ENCODE measurements at places on chromosomes 7 and 10.

GRCh38 chr7:155263581-155264143, 34.0 kb upstream of the INSIG1 start:
- no peak for DNase-seq

- no peak for DNase-seq
These were observed 22.3 kb upstream of the FAM133B start for GRCh38 chr7:92612501-92612900.

- DNase-seq: no peak
These were observed 484 bp upstream of the MSRB2 start for GRCh38 chr10:23094786-23095403.

DNA sequence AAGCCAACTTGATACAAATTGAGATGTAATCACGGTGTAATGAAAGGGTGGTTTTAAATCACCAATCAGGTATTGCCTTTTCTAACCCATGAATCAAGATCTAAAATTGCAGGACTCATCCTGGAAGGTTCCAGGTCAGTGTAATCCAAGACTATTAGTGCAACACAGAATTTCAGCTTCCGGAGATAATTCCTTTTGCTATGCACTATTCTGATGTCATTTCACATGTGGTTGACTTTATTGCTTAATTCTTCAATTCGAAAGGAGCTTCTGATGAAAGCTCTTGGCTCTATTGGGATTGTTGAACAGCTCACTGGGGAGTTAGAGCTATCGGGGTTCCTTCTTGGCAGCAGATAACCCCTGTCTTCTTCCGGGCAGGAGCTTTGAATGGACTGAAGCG, 147.4 kb upstream of the INSYN2A start:
- no peak for DNase-seq

DNA sequence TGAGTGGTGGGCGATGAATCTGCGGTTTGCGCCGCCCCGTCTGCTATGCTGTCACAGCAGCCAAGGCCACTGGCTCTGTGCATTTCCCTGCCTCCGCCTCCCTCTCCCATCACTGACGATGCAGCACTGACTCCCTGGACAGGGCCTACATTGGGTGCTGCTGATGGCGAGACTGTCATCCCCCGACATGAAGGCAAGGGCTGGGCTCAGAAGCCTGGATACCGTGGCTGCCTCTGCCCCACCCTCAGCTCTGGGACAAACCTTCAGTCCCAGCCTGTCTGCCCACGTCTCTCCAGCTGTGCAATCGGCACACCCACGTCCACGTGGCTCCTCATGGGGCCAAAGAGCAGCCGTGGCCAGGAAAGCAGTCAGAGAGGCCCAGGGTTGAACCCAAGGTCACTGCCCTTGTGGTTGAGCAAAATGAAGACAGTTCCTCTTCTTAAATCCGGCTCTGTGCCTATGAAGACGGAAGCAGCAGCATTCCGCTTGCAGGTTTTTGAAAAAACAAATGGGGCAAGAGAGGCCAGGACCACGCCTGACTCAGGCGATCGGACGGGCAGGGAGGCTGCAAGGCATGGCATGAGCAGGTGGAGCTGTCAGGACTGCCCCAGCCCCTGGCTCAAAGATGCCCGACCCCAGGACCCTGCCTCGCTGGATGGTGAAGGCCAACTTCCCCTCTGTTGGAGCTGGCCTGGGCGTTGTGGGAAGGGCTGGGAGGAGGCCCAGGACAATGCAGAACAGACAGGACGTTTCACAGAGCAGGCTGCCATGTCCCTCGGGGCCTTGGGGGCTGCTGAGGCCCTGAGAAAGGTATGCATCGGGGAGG, 517.5 kb downstream of the DNAJB6 start:
- DNase-seq: no peak

DNA sequence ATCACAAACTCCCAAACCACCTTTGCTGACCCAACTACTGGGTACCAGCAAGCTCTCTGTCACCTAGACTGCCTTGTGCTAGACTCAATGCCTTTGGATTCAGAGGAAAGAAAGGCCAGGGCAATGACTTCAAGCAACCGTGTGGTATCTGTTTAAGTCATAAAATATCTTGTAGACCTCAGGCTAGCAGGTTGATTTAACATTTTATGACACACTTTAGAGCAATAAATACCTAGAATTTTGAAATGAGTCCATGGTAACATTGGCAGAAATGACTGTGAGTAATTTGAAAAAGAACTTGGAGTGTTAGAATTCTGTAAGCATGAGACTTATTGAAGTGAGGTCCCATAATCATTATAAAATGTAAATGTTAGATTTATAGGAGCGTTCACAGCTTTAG, 87.2 kb downstream of the TWIST1 start:
- no peak for DNase-seq

- peak; percentile 13 for DNase-seq
These were observed 13.1 kb downstream of the AVPI1 start for GRCh38 chr10:97673736-97674525.

DNA sequence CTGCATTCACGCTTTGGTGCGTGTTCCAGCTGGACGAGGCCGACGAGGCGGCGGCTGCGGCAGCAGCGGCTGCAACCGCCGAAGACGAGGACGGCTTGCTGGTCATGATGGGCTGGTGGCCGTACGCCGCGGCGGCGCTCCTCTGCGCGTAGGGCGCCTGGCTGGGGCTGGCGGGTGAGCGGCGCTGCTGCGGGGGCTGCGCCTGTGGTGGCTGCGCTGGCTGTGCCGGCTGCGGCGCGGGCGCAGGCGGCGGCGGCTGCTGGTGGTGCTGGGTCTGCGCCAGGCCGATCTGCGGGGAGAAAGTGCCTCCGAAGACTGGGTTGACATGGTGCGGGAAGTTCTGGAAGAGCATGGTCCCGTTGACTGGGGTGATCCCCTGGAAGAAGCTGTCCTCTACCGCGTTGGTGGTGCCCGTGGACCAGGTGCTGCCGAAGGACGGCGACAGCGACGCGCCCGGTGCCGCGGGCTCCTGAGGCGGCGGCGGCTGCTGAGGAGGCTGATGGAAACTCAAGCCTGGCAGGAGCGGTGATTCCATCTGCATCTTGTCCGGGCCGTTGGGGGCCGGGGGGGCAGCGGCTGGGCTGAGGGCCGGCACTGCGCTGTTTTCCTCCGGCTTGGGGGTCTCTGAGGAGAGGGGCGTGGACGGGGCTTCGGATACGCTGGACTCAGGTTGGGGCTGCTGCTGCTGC, 51.1 kb downstream of the CPEB3 start:
- peak; percentile 25 for DNase-seq

DNA sequence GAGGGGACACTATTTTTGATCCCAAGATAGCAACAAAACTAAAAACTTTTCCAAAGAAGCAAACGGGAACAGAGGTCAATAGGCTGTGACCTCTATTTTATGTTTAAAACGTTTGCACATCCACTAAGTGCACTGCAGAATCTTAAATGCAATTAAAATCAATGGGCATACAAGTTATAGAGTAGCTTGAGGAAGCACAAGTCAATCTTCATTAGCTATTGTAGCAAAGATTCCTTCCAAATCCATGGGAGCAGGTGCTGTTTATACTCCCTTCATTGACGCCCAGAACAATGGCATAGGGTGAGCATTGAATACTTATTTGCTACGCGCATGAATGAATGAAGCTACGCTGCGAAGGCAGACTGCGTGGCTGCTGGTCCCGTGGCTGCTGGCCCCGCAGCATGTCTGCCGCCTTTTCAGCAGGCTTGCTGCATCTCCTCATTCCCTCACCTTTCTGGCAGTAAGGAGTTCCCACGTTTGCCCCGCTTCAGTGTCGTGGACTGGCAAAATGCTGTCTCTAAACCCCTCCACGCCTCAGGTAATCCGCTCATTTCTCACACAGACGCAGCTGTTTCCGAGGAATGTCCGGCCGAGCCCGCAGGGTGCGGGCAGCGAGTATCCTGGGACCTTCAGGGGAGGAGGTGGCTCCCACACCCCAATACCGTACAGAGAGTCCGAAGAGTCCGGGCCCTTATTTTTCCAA, 754 bp upstream of the PHYHIPL start:
- no peak for DNase-seq

DNA sequence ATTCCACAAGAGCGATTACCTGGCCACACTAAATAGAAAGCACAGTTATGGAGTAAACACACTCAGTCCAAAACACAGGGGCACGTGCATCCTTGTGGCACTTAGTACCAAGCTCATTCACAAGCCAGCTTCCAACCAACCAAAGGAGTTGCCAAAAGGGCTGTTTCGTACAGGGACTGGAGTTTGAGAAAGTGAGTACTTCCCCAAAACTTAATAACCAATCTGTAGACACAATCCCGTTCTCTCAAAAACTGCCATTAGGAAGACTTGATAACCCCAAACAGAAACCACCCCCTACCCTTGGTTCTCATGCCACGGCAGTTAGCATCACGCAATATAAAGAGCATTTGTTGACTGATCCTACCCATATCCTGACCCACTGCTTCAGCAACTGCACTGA, 166.2 kb upstream of the ASAH2 start:
- DNase-seq: no peak

DNA sequence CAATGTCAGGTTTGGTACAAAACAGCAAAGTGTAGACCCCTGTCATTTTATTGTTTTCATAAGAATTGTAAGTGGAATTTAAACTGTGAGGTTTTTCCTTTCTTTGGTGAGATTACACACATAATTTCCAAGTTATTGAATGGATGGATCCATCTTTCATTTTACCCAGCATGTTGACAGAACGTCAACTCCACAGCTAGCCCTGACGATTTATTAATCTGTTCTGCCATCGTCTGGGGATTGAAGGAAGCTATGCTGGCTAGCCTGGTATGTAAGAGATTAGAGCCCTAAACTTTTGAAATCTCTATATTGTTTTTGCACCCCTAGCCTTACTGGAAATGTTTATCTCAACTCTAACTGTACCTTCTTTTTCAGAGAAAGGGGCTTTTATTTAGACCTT, 8.6 kb downstream of the WNT16 start:
- no peak for DNase-seq
